Stimulated activated CD4-positive, alpha-beta T cell treated with anti-CD3 and anti-CD28 coated beads, Interleukin-1b, Interleukin-23, amount 100 ng/mL, for 1 hour (primary cell): ENCODE measurements at places on chromosomes 16 and 17.
A peak's percentile ranks its signal among the peaks of the same experiment; 100 is the strongest.

DNA sequence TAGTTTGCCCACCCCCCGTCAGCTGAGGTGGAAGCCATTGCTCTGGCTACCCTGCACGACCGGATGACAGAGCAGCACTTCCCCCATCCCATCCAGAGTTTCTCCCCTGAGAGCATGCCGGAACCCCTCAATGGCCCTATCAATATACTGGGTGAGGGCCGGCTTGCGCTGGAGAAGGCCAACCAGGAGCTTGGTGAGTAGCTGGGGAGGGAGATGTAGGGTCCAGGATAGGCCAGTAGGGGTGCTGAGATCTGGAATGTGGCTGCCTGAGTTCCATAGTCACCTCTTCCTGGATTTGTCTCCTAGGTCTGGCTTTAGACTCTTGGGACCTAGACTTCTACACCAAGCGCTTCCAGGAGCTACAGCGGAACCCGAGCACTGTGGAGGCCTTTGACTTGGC lies 6.4 kb downstream of the PFAS start:
- DNase-seq, result no peak

GRCh38 chr17:70091696-70092095 lies 16.7 kb downstream of the KCNJ16 start:
- no peak for DNase-seq

DNA sequence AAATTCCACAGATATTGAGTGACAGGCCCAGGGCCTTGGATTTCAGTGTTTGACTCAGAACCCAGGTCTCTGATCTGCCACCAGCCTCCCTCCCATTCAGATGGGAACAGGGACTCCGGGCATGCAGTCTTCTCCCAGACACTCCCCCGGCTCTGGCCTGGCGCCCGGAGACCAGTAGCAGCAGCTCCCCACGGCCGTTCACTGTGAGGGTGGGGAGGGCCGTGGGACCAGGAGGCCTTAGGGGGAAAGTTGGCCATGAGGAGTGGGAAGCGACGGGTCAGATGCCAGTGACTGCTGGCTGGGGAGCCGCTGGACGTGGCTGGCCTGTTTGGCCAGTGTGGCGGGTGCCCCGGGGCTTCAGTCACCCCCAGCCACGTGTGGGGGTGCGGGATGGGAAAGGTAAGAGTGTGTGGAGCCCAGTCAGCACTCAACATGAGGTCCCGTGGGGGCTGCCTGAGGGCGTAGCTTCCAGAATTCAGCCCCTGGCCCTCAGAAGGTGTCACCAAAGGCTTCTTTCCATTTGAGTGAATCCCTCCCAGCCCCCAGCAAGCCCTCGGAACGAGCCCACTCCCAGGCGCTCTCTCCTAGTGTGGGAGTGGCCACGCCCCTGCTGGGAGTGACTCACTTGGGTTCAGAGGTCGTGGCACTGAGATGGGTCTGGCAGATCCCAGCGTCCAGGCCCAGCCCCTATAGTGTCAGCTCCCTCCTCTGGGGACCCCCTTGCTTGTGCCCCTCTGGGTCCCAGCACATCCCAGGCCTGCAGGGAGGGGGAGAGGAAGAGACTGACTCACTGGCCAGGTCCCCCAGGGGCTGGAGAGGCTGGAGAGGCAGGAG lies 309.4 kb downstream of the SEC14L1 start:
- DNase-seq, result peak; percentile 69

- DNase-seq, result no peak
These were observed 273.1 kb downstream of the PHKB start for GRCh38 chr16:47734081-47734857.

- DNase-seq, result no peak
These were observed at the start of gene MARCHF10 for GRCh38 chr17:62807812-62808575. Gene MARCHF10 (minus strand): TSS chr17:62808314. CDS start chr17:62801735, 6,579 bp downstream.

GRCh38 chr17:20982589-20983358 lies 60.0 kb downstream of the USP22 start:
- no peak for DNase-seq

GRCh38 chr17:17216776-17217175 lies 10.6 kb upstream of the PLD6 start:
- DNase-seq, result no peak

GRCh38 chr16:9138731-9139501 lies 47.5 kb downstream of the HAPSTR1 start:
- peak; percentile 42 for DNase-seq

DNA sequence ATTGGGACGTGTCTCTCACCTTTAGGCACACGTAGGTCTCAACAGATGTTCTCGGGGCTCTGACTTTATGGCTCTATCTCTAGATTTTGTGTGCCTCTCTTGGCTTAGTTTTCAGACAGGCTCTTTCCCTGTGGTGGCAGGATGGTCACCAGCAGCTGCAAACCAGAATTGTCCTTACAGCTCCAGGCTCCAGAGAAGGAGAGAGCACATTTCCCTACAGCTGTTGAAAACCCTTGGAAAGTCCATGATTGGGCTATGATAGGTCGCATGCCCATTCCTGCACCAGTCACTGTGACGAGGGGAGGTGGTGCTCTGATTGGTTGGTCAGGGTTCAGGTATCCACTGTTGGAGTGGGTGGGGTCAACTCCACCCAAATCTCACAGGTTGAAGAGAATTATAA lies 41.5 kb downstream of the SHISA9 start:
- DNase-seq, result no peak

DNA sequence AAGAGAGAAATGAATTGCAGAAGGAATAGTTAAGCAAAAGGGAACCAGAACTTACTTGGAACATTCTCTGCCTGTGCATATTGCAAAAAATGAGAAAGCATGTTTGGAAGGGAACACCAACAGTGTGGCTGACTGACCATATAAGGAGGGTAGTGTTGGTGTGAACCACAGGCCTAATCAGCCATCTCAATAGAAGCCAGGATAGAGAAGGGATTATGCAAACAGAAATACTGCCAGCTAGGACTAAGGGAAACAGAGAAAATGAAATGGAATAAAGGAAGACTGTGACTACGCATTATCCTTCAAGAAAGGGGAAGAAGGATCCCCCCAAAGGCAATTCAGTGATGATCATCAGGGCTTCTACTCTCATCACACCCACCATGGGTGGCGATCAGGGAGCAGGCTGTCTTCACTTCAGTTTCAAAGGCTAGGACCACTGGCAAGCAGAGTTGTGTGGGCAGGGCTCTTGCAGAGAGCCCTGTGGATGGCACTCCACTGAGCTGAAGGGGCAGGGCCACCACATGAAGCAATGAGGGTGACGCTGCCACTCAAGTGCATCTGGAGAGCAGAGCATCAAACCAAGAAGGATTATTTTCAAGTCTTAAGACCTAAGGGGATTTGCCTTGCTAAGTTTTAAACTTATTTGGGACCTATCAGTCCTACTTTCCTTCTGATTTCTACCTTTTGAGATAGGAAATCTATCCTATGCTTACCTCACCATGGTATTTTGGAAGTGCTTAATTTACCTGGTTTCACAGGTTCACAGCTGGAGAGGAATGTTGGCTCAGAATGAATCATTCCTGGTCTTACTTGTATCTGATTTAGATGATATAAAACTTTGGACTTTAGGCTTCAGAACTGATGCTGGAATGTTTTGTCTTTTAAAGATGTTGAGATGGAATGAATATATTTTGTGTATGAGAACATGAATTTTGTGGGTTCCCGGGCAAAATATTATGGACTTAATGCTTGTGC lies 140.5 kb downstream of the SSH2 start:
- DNase-seq, result no peak

DNA sequence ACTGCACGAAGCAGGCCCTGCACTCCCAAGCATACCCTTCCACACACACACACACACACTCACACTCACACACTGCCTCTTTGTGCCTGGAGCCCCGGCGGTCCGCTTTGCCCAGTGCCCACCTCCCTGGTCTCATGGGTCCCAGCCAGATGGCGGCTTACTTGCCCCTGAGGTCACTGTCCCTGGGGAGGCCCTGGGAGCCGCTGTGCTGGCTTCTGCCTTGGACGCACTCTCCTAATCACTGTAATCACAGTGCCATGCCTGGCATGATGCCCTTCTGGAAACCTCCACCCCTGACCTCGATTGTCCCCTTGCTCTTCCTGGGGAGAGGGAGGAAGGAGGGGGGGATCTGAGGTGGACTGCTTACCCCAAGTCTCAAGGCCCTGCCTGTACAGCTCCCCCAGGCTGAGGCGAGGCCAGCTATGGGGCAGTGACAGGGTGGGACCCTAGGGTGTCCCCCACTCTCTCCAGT lies 36.0 kb downstream of the ARHGAP23 start:
- DNase-seq, result no peak

DNA sequence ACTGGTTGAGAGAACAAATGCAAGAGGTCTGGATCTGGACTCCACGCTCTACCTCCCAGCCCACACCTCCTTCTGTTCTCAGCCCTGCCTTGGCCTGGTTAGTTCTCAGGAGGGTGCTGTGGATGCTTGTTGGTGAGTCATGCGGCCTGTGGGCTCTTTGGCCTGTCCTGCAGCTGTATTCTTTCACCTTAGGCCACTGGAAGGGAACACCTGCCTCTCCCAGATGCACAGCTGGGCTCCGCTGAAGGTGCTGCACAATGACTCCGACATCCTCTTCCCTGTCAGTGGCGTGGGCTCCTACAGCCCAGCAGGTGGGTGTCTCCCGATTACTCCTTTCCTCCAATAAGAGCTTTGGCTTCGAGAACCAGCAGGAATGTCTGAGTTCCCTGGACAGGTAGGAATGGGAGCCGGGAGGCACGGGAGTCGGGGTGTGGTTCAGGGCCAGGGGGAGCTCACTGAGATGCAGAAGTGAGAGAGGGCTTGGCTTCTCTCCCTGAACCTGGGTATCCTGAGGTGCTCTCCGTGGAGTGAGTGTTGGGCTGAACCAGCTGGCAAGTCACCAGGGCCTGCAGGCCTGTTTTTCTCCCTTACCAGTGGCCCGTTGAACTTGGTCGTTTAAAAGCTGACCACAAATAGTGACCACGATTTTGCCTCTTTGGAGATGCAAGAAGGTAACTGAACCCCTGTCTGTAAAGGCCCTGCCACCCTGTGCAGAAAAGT lies 85.0 kb downstream of the SNX29 start:
- DNase-seq, result no peak

DNA sequence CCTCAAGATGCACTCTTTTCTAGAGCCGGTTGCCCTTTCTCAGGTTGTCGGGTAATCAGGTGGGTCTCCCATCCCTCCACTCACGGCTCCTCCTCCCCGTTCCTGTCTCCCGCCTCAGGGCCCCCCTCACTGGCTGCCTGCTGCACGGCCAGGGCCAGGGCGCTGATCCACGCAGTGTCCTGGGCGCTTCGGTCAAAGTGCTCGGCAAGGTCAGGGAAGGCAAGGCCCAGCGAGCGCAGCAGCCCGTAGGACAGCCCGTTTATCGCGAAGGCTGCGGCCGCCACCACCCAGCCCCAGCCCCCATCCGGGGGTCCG lies 753 bp downstream of the SLC16A11 start:
- no peak for DNase-seq

DNA sequence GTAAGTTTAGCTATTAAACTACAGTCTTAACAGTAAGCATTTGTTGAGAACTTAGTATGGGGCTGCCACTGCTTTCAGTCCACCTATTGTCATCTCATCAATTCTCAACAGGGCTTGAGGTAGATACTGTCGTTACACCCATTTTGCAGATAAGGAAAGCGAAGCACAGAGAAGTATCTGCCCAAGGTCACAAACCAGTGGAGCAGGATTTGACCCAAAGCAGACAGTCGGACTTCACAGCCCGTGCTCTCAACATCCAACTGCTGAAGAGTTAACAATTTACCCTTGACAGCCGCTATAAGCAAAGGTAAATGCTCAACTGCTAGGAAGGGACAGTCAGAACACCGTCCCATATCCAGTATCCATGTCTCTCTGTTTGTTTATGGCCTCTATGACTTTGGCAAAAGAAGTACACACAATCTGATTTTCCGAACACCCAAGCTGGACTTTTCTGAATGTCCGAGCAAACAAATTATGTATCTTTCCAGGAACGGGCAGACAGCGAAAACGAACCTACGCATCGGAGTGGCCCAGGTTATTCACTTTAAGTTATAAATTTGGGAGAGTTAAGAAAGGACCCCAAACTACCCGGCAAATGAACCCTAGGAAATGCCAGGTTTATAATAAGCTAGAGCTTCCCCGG lies 1.2 kb downstream of the SIAH1 start:
- DNase-seq, result no peak

DNA sequence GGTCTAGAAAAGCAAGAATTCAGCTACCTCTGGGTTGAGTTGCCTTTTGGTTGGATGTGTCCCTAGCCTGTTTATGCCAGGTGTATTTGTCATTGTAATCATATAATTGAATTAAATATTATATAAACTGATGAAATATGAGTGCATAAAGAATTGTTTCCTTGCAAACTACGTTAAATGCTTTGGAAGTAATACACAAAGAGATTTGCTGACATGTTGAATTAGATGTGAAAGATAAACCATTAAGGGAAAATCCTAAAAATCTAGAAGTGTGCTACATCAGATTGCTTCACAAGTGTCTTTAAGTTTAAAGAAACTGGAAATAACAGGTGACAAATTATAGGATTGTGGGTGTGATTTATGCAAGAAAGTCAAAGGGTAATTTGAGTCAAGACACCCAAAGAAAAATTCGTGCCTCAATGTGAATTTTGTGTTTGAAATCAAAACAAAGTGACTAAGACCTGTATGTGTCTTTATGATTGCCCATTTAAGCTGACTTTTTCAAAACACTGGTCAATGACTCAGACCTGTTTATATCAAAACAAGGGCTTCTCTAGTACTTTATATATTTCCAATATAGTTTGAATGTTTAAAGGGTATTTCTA lies 5.1 kb upstream of the PYY start:
- DNase-seq, result no peak

- no peak for DNase-seq
These were observed 54.1 kb downstream of the PSMD12 start for GRCh38 chr17:67312265-67312664.

DNA sequence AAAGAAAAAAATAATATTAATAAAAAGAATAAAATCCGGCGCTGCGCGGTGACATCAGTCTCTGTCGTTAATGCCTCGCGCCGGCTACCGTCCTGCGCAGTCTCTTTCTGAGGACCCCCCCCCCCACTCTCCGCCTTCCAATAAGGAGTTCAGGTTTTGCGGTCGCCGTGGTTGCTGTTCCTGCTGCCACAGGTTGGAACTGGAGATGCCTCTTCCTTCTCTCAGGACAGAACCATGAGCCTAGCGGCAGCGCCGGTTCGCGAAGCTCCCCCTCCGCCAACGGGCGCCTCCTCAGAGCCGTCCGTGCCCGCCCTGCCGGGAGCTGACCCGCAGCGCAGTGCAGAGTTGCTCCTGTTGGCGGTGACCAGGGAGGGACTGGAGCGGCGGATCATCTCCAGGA lies 2093.4 kb downstream of the TP53TG3F start:
- no peak for DNase-seq

DNA sequence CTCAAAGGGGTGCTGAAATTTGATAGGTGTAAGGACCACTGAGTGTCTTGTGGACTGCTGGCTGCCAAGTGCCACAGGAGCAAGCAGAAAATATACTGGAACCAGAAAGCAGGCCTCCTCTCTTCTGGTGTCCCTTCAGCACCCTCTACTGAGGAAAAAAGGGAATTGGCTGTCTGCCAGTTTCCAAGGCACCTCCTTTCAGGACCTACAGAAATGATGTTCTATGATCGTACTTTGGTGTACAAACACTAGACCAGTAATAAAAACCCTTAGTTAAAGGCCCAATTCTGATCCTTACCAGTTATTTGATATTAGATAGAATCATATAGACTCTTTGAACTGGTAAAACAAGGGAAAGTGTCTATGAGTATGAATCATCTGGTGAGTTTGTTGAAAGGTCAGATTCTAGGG lies 35.8 kb upstream of the BCAS3 start:
- no peak for DNase-seq

GRCh38 chr17:65370669-65371131 lies 190.7 kb downstream of the AXIN2 start:
- no peak for DNase-seq

GRCh38 chr16:89198417-89199240 lies 1.7 kb downstream of the SLC22A31 start:
- DNase-seq, result no peak

- DNase-seq, result no peak
These were observed 267.1 kb downstream of the PHKB start for GRCh38 chr16:47728205-47728604.
